ENCODE measurements at places on chromosomes 2 and 18. TPM values are rescaled to one million over a fixed set of nuclear protein-coding genes. Genes with fewer than 3 reads are reported as not detected.

GRCh38 chr2:216657086-216657855 is 24.1 kb downstream of the IGFBP2 start:
- no peak for DNase-seq

DNA sequence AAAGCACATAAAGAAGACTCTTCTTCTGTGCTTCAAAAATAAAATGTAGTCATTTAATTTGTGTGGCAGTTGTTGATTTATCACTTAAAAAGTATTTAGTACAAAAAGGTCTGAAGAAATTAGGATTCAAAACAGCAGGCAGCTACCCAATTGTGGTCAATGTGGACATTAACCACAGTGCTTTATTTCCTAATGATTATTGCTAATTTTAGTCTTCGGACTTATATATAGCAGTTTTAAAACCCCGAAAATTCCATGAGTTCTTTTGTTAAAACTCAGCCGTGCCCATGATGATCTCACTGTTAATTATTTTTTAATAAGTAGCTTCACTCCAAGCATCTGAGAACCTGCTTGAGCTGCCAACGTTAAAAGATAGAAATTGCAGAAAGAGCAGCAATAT is 594.3 kb downstream of the STK39 start:
- no peak for DNase-seq

- DNase-seq = no peak
Measured at GRCh38 chr2:29013057-29013780, 32.1 kb downstream of the TOGARAM2 start.

DNA sequence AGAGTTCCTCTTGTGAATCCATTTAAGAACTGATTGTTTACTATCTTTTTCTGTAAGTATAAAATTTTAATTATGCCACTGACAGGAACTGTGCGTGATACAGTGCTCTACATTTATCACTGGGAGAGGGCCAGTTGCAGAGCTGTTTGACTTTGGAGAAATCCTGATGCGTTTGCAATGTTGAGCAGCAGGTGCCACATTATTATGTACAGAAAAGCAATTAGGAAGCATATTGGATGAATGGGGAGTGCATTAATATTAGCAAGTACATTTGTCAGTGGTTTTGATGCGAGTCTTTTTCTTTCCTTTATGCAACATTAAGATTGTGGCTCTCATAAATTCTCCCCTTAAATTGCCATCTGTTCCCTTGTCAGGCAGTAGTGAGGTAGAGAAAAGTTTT is 302.3 kb upstream of the FANCL start:
- DNase-seq = no peak

GRCh38 chr2:199851883-199852282 is 891 bp upstream of the FTCDNL1 start:
- DNase-seq = no peak

- DNase-seq = no peak
Measured at GRCh38 chr2:95023222-95023597, 2.3 kb upstream of the MAL start.

DNA sequence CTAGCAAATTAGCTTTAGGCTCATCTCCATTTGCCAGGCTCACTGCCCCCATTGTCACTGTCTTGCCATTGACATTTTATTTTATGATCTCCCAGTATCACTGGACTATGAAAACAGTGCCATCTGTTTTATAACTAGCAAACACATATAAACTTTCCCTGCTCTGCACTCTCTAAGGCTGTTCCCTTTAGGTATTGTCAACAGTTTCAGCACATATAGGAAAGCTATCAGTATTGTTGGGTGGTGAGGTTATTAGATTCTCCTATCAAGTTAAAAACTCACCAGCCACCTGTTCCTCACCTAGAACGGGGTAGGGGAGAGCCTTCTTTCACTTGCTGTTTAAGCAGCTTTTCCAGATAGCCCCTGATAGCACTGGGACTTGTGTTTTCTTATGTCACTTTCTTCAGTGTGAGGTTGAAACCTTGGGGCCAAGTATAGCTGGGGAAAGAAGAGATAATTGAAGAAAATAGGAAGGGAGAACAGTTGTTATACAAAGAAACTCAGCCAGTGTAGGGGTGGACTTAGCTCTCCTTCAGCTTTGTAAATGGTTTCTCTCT is 32.5 kb downstream of the CFLAR start:
- DNase-seq = no peak

- DNase-seq = no peak
Measured at GRCh38 chr2:2016651-2017311, 272.5 kb upstream of the PXDN start.

GRCh38 chr18:7755753-7756475 is 188.8 kb downstream of the PTPRM start:
- no peak for DNase-seq

DNA sequence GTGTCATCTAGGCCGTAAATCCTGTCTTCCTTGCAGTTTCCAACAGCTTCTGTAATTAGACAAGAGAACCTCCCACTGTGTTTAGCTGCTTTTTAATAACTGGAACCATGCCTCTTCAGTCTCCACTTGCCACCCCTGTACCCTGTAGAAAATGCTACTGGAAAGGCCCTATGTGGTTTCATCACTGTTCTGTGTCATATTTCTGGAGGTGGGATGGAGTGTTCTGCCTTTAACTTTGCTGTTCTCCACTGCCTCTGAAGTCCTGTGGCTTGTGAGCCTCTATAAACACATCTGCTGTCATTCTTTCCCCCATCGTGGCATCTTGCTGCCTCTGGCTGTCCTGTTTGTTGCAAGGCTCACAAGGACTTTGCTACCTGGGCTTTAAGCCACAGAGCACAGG is 17.9 kb downstream of the MGAT5 start:
- DNase-seq = no peak

DNA sequence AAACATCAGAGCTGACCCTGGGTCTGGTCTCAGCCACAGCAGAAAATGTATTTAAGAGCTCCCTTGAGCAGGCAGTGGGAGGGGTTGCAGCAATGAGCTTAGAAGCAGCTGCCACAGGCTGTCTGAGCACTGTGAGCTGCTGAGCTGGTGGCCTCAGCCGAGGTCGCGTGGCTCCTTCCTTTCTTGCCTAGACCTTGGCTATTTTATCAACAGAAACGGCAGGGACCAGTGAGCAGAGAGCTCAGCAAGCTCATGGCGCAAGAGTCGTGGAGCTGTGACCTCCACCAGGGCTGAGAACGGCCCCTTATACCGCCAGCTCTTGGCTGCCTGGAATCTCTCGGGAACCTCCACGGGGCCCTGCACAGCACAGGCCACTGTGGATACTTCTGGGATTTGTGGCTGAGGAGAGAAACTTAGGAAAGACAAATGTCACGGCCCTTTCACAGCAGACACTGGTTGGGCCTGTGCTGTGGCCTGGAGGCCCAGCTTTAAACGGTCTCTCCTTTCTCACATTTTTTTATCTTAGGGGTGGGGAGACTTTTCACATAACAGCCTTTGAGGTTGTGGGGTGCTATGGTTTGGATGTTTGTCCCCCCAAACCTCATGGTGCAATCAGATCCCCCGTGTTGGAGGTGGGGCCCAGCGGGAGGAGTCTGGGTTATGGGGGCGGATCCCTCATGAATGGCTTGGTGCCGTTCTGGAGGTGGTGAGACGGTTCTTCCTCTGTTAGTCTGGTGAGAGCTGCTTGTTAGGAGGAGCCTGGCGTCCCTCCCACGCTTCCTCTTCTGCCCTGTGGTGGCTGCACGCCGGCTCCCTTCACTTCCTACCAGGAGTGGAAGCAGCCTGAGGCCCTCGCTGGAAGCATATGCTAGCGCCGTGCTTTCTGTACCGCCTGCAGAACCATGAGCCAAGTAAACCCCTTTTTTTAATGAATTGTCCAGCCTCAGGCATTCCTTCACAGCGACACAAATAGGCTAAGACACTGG is 1.7 kb downstream of the ALLC start:
- DNase-seq = no peak

DNA sequence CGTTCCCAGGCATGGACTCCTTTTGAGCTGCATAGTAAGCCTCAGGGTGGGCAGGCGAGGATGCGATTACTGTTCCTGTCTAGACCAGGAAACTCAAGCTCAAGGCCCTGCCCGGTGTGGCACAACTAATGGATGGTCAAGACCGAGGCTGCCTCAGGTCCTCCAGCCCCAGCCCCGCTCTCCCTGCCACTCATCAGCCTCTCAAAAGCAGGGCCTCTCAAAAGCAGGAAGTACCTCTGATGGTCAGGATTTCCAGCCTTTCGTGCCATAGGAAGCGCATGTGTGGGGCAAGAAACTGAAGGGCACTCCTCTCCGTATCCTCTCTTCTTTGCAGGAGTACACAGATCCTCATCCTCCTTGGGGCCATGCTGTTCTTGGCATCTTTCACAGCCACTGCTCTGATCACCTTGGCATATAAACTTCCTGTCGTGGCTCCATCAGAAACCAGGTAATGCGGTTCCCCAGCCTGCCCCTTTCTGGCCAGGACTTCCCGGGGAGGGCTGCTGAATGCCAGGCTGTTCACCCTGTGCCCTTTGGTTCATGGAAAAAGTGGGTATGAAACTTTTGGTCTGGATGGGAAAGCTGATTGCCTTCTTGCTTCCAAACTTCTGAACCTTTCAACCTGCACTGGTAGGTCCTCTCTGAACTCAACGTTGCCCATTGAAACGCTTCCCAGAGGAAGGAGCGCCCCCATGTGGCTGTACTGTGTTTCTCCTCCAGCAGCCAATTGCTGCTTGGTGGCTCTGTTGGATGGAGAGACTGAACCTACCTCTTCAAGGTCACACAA is 82.8 kb upstream of the SEC11C start:
- no peak for DNase-seq

DNA sequence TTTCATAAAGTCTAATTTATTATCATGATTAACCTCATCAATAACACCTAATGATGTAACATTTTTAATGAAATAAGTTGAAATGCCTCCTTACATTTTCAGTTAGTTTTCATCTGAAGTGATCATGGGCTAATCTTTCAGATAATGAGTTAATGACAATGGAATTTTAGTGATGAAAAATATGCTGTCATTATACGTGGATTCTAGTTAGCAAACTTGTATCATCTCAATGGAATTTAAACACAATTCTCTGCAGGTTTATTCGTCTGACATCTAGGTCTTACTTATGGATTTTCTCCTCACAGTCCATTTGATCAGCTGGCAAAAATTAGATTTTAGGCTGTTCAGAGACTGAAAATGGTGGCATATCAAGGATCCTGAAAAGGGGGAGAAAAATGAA is 885.0 kb downstream of the SLC4A3 start:
- DNase-seq = no peak

DNA sequence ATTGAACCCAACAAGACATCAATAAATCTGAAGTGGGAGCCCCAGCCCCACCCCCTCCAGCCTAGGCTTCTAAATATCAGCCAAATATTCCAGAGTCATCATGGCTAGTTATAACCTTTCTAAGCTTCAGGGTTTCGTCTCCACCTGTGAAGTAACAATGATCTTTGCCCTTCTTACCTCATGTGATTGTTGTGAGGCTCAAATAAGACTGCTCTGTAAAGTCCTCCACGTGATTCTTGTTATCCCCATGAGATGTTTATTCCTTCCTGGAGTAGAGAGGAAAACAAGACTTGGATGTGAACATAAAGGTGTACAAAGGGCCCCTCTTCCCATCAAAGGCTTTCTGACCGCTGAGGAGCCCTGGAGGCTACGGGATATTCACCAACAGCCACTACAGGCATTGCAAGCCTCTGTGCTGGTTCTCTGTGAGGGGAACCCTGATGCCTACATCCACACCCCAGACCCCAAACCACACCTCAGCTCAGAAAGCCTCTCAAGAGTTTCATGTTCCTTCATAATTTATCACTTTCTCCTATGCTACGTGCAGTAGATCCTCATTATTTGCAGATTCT is 20.1 kb upstream of the REEP1 start:
- DNase-seq = no peak

GRCh38 chr2:179592167-179592936 is 269.1 kb downstream of the ZNF385B start:
- no peak for DNase-seq

- DNase-seq = no peak
Measured at GRCh38 chr2:171798156-171798820, 95.8 kb downstream of the SLC25A12 start.

GRCh38 chr2:55357927-55358326 is 61.7 kb downstream of the CCDC88A start:
- DNase-seq = no peak

DNA sequence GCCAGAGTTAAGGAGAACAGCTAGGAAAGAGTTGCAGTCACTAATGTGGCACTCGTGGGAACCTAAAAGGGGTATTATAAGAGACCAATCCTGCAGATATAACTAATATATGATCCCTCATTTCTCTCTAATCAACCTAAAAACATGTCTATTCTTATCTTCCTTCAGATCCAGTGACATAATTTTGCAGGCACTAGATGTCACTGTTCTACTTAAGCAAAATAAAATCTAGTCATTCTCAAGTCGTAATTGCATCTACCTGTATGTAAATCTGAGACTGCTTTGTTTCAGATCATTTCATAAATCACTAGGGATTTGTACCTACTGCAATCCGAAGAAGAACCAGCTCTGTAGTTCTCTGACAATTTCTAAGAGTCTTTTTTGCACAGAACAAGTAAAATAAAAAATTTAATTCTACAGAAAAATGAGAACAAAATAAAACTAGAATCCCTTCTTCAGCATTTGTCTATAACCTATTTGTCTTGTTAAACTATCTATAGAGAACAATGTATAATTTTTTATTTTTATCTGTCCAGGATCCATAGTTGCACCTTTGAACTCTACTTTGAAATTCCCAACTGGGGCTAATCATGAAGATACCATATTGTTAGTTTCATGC is 56.5 kb upstream of the ERBB4 start:
- DNase-seq = no peak

DNA sequence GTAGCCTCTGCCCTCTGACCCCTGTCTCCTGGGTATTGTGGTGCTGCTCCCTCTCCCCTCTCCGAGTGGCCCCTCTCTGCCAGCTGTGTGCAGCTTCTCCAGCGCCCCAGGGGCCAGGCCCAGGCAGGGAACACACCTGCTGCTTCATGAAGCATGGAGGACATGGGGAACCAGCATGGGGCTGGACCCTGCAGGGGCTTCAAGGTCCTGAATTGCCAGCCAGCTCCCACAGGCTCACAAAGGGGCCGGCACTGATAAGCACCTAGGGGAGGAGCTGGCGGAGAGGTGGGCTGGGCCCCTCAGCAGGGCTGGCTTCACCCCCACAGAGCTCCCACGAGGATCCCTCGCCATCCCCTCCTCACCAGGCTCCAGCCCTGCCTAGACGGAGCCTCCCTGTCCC is 77.4 kb upstream of the GPC1 start:
- DNase-seq = no peak

GRCh38 chr2:105521176-105521575 is 122.3 kb upstream of the FHL2 start:
- no peak for DNase-seq

GRCh38 chr2:10883066-10883465 is 28.7 kb upstream of the KCNF1 start:
- no peak for DNase-seq

GRCh38 chr2:8053216-8053615 is 628.6 kb upstream of the ID2 start:
- no peak for DNase-seq

GALNT14 gene
- not detected for polyA plus RNA-seq

NAT8 gene
- polyA plus RNA-seq = not detected

ACP1 gene
- 171 TPM for polyA plus RNA-seq

AKAIN1 gene
- not detected for polyA plus RNA-seq

G6PC2 gene
- not detected for polyA plus RNA-seq

SOCS6 gene
- polyA plus RNA-seq = 0.25 TPM

MDH1B gene
- 0.15 TPM for polyA plus RNA-seq

TAF4B gene
- polyA plus RNA-seq = 4.3 TPM

PDE1A gene
- not detected for polyA plus RNA-seq

LRRTM4 gene
- not detected for polyA plus RNA-seq

FNDC4 gene
- polyA plus RNA-seq = not detected

KCNG2 gene
- polyA plus RNA-seq = not detected

THADA gene
- polyA plus RNA-seq = 12.2 TPM

FBXO11 gene
- 9.9 TPM for polyA plus RNA-seq
